H4 (cell line): ENCODE measurements at places on chromosomes 6 and 20.
A peak's percentile ranks its signal among the peaks of the same experiment; 100 is the strongest.

DNA sequence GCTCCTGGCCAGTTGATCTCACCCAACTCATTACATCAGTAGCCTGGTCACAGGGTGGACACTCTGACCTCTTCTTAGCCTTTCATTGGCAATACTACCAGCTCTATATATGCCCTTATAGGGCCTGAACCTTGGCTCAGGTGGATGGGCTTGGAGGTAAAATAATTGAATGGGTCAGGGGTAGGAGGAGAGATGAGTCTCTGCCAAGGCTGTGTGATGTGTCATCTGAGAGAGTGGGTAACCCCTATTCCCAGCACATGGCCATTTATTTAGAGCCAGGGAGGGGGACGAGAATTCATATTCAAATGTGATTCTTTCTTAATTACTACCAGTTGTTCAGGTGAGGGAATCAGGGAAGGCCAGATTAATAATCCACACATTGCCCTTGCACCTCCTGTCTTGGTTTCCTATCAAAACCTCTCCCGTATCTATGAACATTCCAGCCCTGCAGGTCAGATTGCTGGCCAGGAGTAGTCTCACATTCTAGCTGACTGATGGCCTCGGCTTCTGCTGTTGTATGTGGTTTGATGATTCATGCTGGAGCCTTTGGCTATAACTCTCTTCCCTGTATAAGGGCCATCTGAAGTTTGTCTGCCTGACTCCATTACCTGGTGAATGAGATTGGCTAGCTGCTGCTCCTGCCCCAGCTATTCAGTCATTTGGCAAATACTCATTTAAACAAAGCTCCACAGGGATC lies 13.4 kb downstream of the C20orf173 start:
- DNase-seq: peak; percentile 67

DNA sequence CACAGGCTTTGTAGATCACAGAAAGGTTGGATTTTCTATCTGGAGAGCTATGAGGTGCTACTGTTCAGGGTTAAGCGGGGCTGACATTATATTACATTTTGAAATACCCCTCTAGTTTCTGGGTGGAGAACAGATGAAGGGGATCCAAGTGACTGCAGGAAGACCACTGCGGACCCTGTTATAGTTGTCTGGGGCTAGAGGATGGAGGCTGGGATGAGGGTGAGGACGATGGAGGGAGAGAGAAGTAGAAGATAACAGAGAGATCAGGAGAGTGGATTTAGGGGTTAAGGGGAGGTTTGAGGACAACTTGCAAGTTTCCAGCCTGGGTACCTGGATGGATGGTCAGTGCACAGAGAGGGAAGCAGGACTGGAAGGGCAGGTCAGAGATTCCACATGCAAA lies 43.5 kb upstream of the TGM2 start:
- no peak for DNase-seq

DNA sequence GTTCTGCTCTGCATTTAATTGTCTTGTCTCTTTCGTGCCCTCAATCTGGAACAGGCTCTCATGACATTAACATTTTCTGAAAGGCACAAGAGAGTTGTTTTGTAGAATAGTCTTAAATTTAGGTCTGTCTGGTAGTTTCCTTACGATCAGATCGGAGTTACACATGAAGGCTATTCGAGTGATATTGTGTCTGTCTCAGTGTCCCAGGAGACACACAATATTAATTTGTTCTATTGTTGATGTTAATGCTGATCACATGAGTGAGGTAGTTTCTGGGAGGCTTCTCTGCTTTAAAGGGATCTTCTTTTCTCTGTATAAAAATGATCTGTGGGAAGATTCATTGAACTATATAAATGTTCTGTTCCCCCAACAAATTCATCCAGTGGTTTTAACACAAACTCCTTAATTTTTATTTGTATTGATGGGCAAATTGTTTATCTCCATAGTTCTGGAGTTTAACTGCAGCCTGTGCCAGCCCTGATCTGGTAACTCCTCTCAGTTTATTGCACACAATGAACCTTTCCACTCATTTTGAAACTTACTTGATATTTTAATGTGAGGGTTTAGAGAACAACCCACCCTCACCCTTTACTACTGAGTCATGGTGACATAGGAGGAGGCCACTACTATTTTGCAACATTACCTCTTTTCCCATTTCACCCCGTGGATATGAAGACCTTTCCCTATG lies 223.0 kb downstream of the CBLN4 start:
- no peak for DNase-seq

- DNase-seq: no peak
Measured at GRCh38 chr6:43265564-43265963, 22.3 kb downstream of the TTBK1 start.

DNA sequence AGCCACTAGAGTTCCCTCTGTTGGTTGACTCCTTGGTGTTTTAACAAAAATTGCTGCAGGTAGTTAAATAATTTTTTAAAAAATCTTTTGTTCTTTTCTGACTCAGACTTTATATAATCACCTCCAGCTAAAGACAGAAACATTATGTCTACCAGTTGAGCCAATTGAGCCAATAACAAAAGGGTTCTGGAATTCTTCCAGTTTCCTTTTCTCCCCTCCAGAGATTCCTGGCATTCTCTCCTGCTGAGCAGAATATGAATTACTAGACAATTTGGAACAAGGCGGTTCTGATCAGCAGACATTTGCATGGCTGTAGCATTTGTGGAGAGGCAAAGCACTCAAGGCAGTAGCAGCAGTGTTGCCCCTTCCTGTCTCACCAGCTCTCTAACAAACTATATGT lies 144.0 kb upstream of the SLC35B3 start:
- no peak for DNase-seq

DNA sequence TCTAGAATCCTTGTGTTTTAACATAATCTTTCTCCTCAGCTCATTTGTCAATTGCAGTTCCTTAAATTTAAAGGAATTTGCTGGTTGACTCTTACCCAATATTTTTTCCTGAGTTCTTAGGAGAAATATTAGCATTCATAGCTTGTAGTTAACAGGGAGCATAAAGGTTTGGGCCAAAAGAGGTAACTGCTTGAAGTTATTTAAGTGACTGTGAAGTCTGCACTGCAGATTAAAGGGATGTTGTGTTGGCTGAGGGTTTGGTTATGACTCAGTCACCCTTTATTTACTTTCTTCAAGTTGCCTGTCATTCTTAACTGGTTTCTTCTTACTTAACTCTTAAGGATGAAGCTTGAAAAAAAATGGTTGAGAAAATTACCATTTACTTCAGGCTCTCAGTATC lies 220.3 kb upstream of the LAMP5 start:
- peak; percentile 58 for DNase-seq

- no peak for DNase-seq
Measured at GRCh38 chr20:47586649-47587294, 85.1 kb downstream of the NCOA3 start.

- no peak for DNase-seq
Measured at GRCh38 chr6:155959898-155960495, 504.4 kb upstream of the NOX3 start.

- no peak for DNase-seq
Measured at GRCh38 chr6:140193269-140193668, 818.8 kb upstream of the CITED2 start.

- DNase-seq: peak; percentile 94
Measured at GRCh38 chr20:47701612-47702011, 83.7 kb downstream of the SULF2 start.

DNA sequence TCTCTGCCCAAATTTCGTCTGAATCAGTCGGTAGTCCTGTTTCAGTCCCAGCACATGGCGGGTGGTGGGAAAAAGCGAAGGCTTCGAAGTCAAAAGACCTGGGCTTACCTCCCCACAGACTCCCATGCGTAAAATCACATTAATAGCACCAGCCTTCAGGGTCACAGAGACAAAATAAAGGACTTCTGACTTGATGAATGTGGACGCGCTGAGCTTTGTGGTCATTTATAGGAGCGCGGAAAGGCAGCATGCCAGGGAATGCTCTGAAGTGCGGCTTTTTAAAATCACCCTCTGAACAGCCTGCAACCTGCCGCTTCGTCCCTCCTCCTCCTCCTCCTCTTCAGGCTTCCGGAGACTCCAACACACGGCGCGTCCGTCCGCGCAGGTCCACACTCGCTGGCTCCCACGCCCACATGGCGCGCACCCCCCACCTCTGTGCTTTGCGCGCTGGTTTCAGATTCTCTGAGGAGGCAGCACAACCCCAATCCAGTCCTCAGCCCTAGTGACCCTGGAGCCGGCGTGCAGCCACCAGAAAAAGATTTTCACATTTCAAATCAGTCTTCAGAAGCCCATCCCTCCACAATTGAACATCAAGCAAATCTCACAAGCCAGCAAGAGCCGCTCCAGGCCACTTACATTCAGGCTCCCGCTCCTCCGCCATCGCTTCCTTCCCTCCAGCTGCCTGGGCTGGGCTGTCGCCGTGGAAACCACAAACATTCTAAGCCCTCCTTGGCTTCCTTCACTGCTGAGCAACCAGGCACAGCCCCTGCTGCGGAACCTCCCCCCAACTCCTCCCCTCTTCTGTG lies at the start of gene C6orf118:
C6orf118 (minus strand) TSS at position 680 of the 806 bp plus-strand sequence; CDS start at position 661, 19 bp downstream.
- peak; percentile 65 for DNase-seq

DNA sequence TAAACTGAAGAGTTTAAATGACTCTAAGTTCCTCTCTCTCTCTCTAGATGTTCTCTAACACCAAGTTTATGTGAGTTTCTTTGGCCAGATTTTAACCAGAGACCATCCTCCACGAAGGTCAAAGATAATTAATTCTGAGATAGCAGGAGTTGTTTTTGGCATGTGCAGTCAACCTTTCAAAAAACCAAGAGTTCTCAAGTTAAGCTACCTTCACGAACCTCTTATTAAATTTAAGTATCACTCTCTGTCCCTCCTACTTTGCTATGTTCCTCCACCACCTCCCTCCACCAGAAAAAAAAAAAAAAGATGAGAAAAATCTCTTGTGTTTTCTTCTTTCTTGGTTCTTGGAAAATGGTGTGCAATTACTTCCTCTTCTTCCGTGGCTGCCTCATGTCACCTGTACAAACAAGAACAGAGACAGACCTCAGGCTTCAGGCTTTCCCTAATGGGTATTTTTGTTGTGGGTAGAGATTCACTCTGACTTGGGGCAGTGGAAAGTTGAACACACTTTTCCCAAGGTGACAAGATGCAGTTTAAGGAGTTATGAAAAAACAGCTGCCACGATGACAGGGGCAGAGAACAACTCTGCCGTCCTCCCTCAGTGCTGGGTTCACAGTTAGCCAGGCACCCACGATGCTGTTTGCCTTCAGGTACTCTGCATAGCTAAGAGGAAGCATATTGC lies 64.3 kb downstream of the ADTRP start:
- DNase-seq: no peak

- DNase-seq: no peak
Measured at GRCh38 chr6:156752666-156753301, 24.4 kb upstream of the ARID1B start.

DNA sequence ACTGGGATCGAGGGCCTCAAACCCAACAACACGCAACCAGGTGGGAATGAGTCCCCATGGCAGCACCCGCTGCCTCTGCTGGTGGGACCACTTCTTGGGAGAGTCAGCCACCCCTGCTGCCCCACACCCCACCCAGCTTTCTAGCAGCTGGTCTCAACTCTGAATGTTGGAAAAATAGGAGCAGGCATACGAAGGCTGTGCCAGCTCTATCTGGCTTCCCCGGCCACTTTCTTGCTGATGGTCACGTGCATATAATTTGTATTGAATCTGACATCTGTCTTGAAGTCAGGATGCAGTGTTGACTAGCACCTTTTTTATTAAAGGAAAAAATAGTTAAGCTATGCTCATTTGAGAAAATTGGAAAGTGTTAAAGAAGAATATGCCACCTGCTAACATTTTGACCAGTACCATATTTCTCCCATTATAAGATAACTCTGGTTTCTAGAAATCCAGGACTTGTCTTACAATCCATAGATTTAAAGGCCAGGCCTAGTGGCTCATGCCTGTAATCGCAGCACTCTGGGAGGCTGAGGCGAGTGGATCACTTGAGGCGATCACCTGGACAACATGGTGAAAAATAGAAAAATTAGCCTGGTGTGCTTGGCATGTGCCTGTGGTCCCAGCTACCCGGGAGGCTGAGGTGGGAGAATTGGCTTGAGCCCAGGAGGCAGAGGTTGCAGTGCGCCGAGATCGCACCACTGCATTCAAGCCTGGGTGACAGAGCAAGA lies 26.9 kb upstream of the MAPRE1 start:
- no peak for DNase-seq

- DNase-seq: no peak
Measured at GRCh38 chr6:161924516-161925116, 650.8 kb upstream of the AGPAT4 start.

GRCh38 chr6:136148051-136148450 lies 102.1 kb downstream of the MTFR2 start:
- no peak for DNase-seq

DNA sequence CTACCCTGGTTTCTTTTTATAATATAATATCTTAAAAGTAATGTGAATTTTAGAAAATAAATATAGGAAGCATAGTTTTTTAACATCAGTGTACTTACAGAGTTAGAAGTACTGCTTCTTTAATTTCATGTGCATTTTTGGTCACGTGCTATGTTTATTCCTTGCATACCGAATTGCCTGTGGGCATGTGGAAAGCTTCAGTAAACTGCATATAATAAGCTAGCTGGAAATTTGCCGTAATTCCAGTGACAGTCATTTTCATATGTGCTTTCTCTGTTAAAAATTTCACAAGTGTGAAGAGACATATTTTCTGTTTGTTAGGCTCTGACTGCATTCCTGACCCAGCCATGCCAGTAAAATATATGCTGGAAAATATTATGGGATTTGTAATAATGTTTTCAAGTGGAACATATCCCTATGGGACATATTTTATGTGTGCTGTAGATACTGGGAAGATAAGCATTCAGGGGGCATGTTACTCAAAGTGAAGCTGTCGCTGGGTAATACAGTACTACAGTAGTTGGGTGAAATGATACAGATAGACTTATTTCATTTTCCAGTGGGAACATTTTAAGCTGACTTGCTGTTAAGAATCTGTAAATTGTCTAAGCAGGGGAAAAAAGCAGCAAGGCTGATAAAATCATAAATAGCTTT lies 616.7 kb downstream of the FRK start:
- no peak for DNase-seq

- DNase-seq: no peak
Measured at GRCh38 chr6:150751296-150751695, 114.2 kb upstream of the MTHFD1L start.

DNA sequence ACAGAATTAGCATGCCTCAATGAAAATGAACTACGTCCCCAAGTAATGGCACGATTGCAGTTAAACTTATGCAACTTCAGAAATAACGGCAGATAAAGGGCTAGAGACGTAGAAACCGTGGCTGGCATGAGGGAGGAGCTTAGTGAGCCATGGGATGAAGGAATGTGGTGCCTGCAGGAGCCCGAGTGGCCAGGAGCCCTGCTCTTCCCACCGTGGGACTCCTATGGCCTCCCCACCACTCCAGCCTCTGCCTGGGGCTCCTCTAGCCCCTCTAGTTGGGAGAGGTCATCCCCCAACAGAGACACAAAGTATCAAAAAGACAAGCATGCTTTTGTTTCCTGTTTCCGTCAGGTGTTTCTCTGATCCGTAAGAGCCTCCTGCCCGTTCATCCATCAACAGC lies 75.1 kb upstream of the BHLHE23 start:
- DNase-seq: no peak
